ENCODE measurements at places on chromosomes 7 and 10. TPM values are rescaled to one million over a fixed set of nuclear protein-coding genes. Genes with fewer than 3 reads are reported as not detected.

DNA sequence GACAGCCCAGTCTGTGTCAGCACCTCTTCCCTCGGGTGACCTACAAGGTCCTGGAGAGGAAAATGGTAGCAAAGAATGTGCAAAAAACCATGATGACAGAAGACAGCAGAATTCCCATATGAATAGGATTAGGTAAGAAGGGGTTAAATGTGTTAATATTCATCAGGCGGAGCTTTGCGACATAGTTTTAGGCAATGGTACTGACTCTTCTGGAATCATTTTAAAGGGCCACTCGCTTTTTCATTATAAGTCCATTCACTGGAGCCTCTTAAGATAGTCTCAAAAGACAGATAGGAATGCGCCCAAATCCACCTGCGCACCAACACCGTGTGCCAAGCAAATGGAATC, 38.2 kb downstream of the DLG5 start:
- no peak for DNase-seq
- H3K4me3 ChIP-seq = no peak overlapping the region
- no peak overlapping the region for H3K27ac ChIP-seq
- H3K36me3 ChIP-seq = no peaks in the 10 kb centered on the region
- no peaks in the 10 kb centered on the region for H3K4me1 ChIP-seq

DNA sequence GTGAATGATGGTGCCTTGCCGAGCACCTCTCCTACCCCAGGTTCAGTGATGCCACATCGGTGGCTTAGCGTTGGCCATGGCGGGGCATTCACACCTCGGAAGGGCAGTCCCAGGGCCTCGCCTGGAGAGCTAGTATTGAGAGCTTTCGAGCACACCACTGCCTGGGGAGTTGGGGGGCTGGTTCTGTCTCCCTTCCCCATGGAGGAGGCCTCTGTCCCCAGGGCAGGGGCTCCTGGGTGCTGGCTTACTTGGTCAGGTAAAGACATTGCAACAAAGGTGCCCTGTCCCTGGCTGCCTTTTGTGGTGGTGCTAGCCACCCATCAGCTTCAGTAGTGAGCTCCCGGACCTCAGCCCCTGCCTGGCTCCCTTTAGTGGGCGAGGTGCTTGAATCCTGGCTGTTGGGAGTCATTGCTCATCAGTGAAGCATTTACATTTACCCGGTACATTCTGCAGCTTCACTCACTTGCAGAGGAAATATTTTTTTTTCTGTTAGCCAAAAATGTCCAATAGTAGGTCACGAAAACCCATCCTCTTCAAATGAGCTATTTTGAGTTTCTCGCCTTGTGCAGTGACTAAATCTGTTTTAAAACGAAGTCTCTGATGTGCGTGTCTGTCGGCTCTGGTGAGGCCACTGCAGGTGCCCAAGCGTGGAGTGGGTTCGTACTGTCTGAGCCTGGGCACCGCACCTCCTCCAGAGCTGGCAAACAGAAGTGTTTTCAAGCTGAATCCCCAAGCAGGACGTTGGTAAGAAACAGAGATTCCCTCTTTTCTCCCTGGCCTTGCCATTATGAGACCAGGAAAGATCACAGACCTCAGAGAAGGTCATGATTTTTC, 95.5 kb downstream of the INPP5A start:
- H3K36me3 ChIP-seq = no peaks in the 10 kb centered on the region
- no peak overlapping the region for H3K27ac ChIP-seq
- no peak overlapping the region for H3K4me3 ChIP-seq

GRCh38 chr10:52651293-52651692, 121.3 kb downstream of the MBL2 start:
- no peak overlapping the region for H3K27ac ChIP-seq
- H3K27me3 ChIP-seq = no peaks in the 10 kb centered on the region
- no peak overlapping the region for H3K4me3 ChIP-seq
- H3K36me3 ChIP-seq = no peaks in the 10 kb centered on the region
- DNase-seq = no peak

DNA sequence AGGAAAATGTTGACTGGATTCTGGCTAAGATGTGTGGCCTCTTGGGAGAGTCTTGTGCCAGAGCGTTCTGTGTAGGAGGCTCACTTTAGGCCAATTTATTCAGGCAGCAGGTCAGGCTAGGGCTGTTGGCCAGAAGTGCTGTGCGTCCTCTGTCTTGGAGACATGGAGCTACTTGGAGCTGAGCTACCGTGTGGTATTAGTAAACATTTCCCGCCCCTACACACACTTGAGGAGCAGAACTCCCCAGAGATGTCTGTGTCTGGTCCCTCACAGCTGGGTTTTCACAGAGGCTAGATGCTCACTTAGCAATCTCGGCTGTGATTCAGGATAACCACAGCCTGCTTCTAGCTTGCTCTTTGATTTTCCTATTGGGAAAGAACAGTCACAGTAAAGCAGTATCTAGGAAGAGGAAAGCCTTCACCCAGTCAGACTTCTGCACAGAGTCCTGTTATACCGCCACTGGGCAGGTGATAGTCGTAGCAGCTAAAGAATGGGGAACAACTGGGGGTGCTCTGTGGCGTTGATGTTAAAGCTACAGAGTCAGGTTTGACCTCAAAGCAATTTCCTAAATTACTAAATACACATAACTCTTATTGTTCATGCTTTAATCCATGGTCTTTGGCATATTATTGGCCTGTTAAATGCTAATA, 86.7 kb downstream of the MDFIC start:
- peaks cover 84% of the 10 kb centered on the region for H3K4me1 ChIP-seq
- H3K27ac ChIP-seq = peak overlapping the region; percentile 76
- H3K27me3 ChIP-seq = no peaks in the 10 kb centered on the region
- peak overlapping the region; percentile 77 for H3K4me3 ChIP-seq
- H3K36me3 ChIP-seq = peaks cover 44% of the 10 kb centered on the region

GRCh38 chr7:144649120-144649519, 186.7 kb downstream of the TPK1 start:
- no peaks in the 10 kb centered on the region for H3K4me1 ChIP-seq
- peaks cover 2% of the 10 kb centered on the region for H3K36me3 ChIP-seq
- H3K27me3 ChIP-seq = no peaks in the 10 kb centered on the region
- no peak overlapping the region for H3K4me3 ChIP-seq

DNA sequence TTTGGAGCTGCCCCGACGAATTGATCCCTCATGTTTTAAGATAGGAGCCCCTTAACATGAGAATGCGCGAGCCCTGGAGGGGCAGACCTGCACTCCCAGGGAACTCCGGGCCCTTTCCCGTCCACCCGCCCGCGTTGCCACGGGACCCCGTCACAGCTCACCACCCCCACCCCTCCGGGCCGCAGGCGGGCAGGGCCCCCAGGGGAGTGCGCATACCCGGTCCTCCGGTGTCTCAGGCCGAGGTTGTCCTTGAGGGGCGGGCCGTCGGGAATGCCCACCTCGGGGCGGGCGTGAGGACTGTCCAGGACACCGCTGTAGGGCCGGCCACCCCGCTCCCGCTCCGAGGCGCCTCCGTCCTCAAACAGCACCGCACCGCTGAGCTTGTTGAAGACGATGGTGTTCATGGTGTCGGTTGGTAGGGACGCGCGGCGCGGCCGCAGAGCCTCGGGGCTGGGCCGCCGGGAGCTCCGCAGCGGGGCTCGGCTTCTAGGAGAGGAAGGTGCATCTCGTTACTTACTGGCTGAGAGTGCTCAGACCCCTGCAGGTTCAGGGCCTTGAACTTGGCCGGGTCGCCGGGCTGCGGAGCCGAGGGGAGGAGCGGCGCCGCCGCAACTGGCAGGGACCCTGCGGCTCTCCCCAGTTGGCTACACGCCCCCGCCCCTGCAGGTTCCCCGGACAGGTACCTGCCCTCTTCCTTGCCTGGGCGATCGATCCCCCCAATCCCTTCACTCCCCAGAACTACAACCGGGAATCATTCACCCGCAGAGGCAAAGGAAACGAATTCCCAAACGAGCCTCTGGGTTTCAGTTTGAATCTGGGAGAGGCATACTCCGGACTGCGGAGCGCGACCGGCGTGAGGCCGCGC, 2.4 kb downstream of the MKX start:
- peak overlapping the region; percentile 34 for H3K27ac ChIP-seq

GRCh38 chr10:77139252-77140160, 498.1 kb downstream of the KCNMA1 start:
- H3K4me1 ChIP-seq = no peaks in the 10 kb centered on the region
- DNase-seq = no peak
- no peaks in the 10 kb centered on the region for H3K36me3 ChIP-seq
- H3K27me3 ChIP-seq = no peaks in the 10 kb centered on the region
- no peak overlapping the region for H3K27ac ChIP-seq

- no peaks in the 10 kb centered on the region for H3K4me1 ChIP-seq
- no peak overlapping the region for H3K27ac ChIP-seq
- no peak for DNase-seq
- no peak overlapping the region for H3K4me3 ChIP-seq
Observed at GRCh38 chr7:84948634-84949033, 238.2 kb downstream of the SEMA3D start.

- no peaks in the 10 kb centered on the region for H3K27me3 ChIP-seq
Observed at GRCh38 chr7:89563597-89563996, 590.7 kb upstream of the STEAP1 start.

DNA sequence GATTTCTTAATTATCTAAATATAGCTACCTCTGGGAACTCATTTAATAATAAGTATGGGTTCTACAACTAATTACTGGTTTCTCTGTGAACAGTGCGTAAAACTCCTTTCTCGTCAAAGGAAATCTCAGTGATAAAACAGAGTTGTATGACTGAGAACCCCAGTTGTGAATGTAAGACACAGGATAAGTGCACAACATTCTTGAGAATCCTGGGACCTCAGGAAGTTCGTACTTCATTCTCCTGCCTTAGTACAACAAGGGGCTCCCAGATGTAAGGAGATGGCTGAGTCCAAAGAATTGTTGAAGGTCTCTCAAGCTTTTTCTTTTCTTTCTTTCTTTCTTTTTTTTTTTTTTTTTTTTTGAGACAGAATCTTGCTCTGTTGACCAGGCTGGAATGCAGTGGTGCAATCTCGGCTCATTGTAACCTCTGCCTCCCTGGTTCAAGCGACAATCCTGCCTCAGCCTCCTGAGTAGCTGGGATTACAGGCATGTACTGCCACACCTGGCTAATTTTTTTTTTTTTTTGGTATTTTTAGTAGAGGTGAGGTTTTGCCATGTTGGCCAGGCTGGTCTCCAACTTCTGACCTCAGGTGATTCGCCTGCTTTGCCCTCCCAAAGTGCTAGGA, 12.5 kb downstream of the DENND10 start:
- no peaks in the 10 kb centered on the region for H3K4me1 ChIP-seq
- H3K36me3 ChIP-seq = peaks cover 43% of the 10 kb centered on the region
- DNase-seq = no peak
- H3K4me3 ChIP-seq = no peak overlapping the region
- no peak overlapping the region for H3K27ac ChIP-seq
- no peaks in the 10 kb centered on the region for H3K27me3 ChIP-seq

GRCh38 chr10:81040940-81041339, 503.2 kb downstream of the SH2D4B start:
- H3K27me3 ChIP-seq = peaks cover 2% of the 10 kb centered on the region
- H3K36me3 ChIP-seq = no peaks in the 10 kb centered on the region
- no peak overlapping the region for H3K27ac ChIP-seq
- H3K4me3 ChIP-seq = no peak overlapping the region

- peaks cover 14% of the 10 kb centered on the region for H3K36me3 ChIP-seq
- no peak for DNase-seq
Observed at GRCh38 chr10:32906595-32906994, 51.4 kb downstream of the ITGB1 start.

GRCh38 chr7:106326594-106327537, 42.1 kb upstream of the NAMPT start:
- peaks cover 2% of the 10 kb centered on the region for H3K27me3 ChIP-seq
- DNase-seq = no peak
- H3K36me3 ChIP-seq = no peaks in the 10 kb centered on the region
- H3K4me1 ChIP-seq = peaks cover 19% of the 10 kb centered on the region
- H3K27ac ChIP-seq = no peak overlapping the region

DNA sequence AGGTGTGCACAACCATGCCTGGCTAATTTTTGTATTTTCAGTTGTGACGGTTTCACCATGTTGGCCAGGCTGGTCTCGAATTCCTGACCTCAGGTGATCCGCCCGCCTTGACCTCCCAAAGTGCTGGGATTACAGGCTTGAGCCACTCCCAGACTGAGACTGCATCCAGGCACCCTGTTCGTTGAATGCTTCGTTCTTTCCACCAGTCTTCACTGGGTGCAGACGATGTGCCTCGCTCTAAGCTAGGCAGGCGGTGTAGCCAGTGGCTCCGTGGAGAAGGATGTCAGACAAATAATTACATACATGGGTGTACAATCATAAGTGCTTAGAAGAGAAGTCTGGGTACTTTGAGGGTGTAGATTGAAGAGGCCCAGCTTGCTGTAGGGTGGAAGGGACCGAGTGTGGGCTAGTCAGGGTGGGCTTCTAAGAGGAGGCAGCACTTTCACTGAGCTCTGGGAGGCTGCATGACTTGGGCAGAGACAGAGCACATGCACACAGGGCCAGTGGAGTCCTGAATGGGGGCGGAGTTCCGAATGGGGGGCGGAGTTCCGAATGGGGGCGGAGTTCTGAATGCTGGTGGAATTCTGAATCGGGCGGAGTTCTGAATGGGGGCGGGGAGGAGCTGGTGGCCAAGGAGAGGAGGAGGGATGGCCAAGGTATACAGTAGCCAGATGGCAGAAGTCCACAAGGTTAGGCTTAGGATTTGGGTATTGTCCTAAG, 74.3 kb downstream of the COL26A1 start:
- peaks cover 4% of the 10 kb centered on the region for H3K4me1 ChIP-seq
- no peak overlapping the region for H3K4me3 ChIP-seq
- H3K27ac ChIP-seq = no peak overlapping the region
- peaks cover 15% of the 10 kb centered on the region for H3K27me3 ChIP-seq
- H3K36me3 ChIP-seq = no peaks in the 10 kb centered on the region

GRCh38 chr10:22002591-22003176, 846 bp downstream of the DNAJC1 start:
- peak overlapping the region; percentile 98 for H3K4me3 ChIP-seq
- H3K4me1 ChIP-seq = peaks cover 41% of the 10 kb centered on the region
- peaks cover 11% of the 10 kb centered on the region for H3K36me3 ChIP-seq
- peak; percentile 11 for DNase-seq
- peak overlapping the region; percentile 96 for H3K27ac ChIP-seq
- H3K27me3 ChIP-seq = peaks cover 11% of the 10 kb centered on the region

GRCh38 chr10:124604214-124605000, 139.8 kb downstream of the FAM53B start:
- no peak overlapping the region for H3K4me3 ChIP-seq
- H3K36me3 ChIP-seq = no peaks in the 10 kb centered on the region
- no peak overlapping the region for H3K27ac ChIP-seq

GRCh38 chr10:851901-852300, 79.6 kb downstream of the LARP4B start:
- no peaks in the 10 kb centered on the region for H3K27me3 ChIP-seq
- peaks cover 58% of the 10 kb centered on the region for H3K36me3 ChIP-seq
- no peak overlapping the region for H3K4me3 ChIP-seq
- no peak for DNase-seq

- H3K4me1 ChIP-seq = no peaks in the 10 kb centered on the region
- H3K36me3 ChIP-seq = no peaks in the 10 kb centered on the region
Observed at GRCh38 chr7:66355756-66356155, 150.6 kb downstream of the TPST1 start.

GRCh38 chr10:88027570-88027969, 164.1 kb downstream of the PTEN start:
- H3K4me1 ChIP-seq = peaks cover 14% of the 10 kb centered on the region
- peaks cover 1% of the 10 kb centered on the region for H3K27me3 ChIP-seq
- no peak overlapping the region for H3K27ac ChIP-seq
- DNase-seq = no peak
- H3K4me3 ChIP-seq = no peak overlapping the region

Gene LYZL2
- not detected for total RNA-seq

Gene GPR15LG
- not detected for total RNA-seq

Gene MMRN2
- total RNA-seq = not detected

Gene C7orf33
- not detected for total RNA-seq

Gene MRC1
- total RNA-seq = not detected

Gene SH2B2
- 2.1 TPM for total RNA-seq

Gene TAS2R40
- not detected for total RNA-seq

Gene DOCK1
- 1.2 TPM for total RNA-seq

Data from activated T-helper 1 cell treated with anti-CD3 and anti-CD28 coated beads, Interleukin-12 subunit alpha, Interleukin-12 subunit beta, Interleukin-2, Interleukin-4 antibody, amounts not matched to agents 30 ng/mL and 10 ng/mL and 1 ng/mL, durations not matched to agents 14 hours and 24 hours and 36 hours (primary cell).